Stimulated activated CD4-positive, alpha-beta T cell treated with anti-CD3 and anti-CD28 coated beads, Interleukin-2, amount 100 ng/mL, for 48 hours (primary cell): ENCODE measurements at places on chromosomes 4 and X.

- DNase-seq: no peak
Observed at GRCh38 chr4:182827954-182828353, 89.2 kb downstream of the DCTD start.

DNA sequence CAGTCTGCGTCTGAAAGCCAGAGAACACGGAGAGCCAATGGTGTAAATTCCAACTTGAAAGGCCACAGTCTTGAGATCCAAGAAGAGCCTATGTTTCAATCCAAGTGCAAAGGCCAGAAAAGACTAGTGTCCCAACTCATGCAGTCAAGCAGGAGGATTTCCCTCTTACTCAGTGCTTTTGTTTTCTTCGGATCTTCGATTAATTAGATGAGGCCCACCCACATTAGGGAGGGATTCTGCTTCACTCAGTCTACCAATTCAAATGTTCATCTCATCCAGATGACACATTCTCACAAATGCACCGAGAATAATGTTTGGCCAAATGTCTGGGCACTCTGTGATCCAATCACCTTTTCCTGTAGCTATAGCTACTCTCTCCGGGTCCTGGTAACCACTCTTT is 91.5 kb upstream of the S100G start:
- DNase-seq: no peak

DNA sequence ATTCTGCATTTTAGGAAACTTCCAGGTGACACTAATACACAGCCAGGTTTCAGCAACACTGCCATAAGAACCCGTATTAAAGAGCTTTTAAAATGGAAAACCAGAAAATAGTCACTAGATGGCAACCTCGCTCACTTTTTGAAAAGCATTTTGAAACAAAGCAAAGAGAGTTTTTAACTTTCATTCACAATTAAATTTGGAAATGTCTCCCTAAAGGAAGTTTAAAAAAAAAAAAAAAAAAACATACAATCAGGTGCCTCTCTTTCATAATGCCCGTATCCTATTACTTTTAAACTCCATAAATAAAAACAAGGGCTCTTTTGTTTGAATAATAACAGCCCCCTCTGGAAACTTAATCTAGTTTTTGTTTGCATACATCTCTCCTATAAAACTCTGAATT is 20.3 kb downstream of the MEPE start:
- DNase-seq: no peak

DNA sequence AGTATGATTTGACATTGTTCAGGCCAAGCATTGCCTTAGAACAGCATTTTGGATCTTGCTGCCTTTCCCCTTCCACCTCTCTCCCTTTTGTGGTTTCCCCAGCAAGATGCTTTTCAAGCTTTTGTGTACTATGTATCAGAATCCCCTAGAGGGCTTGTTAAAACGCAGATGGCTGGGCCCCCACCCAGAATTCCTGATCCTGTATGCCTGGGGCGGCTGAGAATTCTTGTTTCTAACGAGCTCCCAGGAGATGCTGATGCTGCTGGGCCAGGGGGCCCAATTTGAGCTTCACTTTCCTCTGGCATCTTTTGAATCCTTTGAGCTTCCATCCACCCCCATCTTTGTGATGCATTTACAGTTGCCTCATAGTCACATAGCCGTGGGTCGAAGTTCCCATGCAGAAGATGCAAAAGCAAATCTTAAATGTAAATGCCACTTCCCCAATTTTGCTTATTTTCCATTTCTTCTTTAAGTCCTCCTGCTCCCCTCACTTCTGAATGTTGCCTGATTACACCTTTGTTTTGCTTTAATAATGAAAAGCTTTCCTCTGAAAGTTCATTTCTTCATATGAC is 18.5 kb downstream of the HCCS start:
- no peak for DNase-seq

GRCh38 chr4:171813526-171814250 is 484 bp downstream of the GALNTL6 start:
- DNase-seq: no peak

- no peak for DNase-seq
Observed at GRCh38 chrX:1597345-1598020, 6.1 kb downstream of the AKAP17A start.

- DNase-seq: no peak
Observed at GRCh38 chr4:82223715-82224114, 150.1 kb downstream of the HNRNPD start.

DNA sequence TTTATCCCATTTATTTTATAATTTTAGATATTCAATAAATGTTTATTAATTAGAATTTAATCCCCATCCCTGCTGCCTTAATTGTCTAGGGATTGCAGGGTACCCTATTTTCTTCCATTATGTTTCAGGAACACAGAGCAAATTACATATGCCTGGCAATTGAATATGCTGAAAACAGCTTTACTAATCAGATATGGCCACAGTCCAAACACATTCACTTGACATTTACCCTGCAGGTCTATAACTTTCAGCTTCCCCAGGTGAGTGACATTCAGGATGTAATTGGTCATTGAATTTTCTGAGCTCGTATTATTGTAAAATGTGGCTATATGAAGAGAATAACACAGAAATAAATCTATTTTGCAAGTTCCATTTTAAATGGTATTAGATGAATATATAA is 218.7 kb upstream of the NDST4 start:
- no peak for DNase-seq

DNA sequence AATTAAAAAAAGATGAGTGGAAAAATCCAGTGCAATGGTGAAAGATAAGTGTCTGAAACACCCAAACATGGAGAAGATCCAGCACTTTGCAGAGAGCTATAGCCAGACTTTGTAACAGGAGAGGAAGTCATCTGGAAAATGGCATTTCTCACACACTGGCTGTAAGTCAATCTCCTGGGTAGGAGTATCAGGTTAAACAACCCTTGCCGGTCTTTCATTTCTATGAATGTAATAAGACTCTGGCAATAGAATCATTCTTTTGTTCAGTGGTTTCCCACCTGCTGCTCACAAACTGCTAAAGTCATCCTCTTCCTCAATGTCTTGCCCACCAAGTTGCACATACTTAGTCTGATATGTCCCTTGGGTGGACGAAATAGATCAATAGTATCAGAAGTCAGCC is 94.0 kb upstream of the ATP8A1 start:
- no peak for DNase-seq

- no peak for DNase-seq
Observed at GRCh38 chrX:78331708-78332107, 4.3 kb upstream of the CYSLTR1 start.

- no peak for DNase-seq
Observed at GRCh38 chrX:16517039-16517605, 132.8 kb upstream of the S100G start.

DNA sequence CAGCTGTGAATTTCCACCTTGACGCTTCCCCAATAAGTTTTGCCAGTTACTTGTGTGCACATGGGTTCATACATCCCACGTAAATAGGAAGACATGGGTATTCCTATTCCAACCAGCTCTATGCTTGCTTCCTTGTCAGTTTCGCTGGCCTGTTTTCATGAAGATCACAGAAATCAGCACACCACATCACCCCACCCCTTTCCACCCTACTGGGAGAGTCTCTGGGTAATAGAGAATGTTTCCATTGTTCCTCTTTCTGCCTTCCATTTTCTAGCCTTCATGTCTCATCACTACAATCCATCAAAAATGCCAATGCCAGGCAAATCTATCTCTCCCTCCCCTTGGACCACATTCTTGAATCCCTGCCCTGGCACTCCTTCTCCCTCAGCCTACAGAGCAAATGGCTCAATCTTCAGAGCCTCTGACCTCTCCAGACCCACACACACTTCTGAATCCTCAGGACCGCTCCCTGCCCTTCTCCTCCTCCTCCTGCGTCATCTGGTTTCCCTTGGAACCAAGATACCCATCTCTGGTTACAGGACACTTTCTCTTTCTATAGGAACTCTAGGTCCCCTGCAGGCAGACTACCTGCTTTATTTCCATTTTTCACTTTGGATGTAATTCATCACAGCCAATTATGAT is 323.3 kb downstream of the DHX15 start:
- DNase-seq: no peak

DNA sequence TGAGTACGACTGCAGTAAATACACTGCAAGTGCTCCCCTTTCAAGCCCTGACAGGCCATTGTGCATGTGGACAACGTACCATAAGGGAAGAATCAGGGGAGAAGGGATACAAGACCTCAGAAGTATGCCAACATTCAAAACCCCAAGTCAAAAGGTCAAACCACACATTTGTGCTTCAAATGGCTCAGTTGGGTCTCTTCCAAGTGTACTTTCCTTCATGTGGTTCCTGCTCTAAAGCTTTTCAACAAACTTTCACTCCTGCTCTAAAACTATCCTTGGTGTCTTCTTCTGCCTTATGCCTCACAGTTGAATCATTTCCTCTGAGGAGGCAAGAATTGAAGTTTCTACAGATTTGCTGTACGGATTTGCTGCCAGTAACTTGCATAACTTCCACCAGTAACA is 305.7 kb upstream of the SLIT2 start:
- DNase-seq: no peak

GRCh38 chr4:39410415-39410814 is 3.7 kb downstream of the KLB start:
- no peak for DNase-seq

DNA sequence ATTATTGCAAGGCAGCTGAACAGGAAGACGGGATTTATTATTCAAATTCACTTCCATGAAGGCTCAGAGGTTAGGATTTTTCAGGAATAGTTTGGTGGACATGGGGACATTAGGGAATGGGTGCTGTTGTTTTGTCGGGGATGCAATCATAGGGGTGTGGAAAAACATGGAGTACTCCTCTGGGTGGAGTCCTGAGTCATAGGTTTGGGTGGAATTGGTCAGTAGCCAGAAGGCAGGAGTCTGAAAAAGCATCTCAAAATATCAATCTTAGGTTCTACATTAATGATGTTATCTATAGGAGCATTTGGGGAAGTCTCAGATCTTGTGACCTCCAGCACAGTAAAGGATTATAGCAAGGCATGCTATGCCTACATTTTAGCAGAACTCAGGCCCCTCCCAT is 14.5 kb upstream of the ETNPPL start:
- DNase-seq: no peak

DNA sequence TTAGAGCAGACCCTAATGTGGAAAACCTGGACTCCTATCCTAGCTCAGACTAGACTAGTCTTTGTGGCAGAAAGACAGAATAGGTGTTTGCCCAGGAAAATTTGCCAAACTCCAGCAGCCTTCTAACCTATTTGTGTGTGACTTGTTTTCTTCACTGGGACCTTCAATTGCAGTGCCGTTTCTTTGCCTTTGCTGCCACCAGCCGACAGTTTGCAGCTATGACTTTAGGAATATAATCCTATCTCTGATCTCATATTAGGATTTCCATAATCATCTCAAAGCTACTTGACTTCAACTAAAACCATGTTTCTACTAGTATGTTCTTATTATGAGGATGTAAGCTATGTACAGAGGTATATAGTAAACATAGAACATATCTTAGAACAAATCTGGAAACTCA is 60.2 kb upstream of the PGAM4 start:
- no peak for DNase-seq

DNA sequence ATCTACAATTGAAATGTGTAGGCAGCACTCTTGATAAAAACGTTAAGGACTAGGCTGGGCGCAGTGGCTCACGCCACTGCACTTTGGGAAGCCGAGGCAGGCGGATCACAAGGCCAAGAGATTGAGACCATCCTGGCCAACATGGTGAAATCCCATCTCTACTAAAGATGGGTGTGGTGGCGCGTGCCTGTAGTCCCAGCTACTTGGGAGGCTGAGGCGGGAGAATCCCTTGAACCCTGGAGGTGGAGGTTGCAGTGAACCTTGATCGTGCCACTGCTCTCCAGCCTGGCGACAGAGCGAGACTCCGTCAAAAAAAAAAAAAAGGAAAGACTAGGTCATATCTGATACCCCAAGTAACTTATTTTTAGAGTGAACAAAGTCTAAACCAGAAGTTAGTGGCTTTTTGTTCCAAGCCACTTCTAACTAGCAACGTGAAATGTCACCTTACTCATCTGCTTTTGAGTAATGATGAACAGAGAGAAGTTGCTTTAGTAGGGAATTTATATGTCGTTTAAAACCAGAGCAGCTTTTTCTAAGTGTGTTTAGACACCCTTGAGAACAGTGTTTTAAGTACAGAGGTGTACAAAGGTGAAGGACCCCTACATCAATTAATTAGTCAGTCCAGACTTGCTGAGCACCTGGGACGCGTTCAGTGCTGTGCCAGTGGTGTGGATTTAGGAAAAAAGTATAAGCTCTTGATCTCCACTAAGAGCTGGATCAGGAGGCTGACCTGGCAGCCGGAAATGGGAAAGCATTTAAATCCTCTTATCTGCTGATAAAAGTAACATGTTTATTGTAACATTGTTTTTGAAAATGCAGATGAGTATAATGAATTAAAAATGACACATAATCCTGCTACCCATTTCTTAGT is 23.5 kb downstream of the SPRY1 start:
- DNase-seq: no peak

GRCh38 chrX:108049649-108050048 is 4.8 kb downstream of the VSIG1 start:
- no peak for DNase-seq

- no peak for DNase-seq
Observed at GRCh38 chr4:26858035-26858918, 2.4 kb upstream of the STIM2 start.
